ENCODE measurements at places on chromosomes 1 and 21. TPM values are rescaled to one million over a fixed set of nuclear protein-coding genes. Genes with fewer than 3 reads are reported as not detected.

Gene NR0B2
- total RNA-seq, result not detected

Gene AQP10
- total RNA-seq, result not detected

Gene TMOD4
- total RNA-seq, result 2.7 TPM

DNA sequence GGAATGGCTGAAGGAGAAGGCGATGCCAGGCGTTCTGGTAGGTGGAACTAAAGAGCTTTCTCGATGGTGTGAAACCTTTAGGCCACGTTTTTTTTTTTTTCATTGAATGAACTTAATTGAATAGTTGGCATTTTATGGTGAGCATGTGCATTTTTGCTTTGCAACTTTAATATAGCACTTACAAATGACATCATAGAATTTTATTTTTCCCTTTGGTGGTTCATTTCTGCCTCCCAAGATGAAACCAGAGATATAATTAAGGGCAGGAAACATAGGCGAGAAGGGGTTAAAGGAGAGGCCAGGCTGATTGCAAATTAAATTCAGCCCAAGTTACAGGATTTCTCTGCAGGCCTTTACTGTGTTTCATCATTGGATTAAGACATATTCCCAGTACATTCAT, 85.5 kb upstream of the L1TD1 start:
- no peak for DNase-seq

GRCh38 chr1:29384496-29385015, 148.2 kb downstream of the PTPRU start:
- DNase-seq, result no peak

DNA sequence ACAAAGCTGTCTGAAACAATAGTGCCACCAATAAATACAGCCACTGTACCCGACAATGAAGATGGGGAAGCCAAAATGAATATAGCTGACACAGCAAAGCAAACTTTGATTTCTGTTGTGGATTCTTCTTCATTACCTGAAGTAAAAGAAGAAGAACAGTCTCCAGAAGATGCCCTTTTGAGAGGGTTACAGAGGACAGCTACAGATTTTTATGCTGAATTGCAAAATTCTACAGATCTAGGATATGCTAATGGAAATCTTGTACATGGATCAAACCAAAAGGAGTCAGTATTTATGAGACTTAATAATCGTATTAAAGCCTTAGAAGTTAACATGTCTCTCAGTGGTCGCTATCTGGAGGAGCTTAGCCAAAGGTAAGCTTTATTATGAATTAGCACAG, 56.6 kb downstream of the SUCO start:
- no peak for DNase-seq

DNA sequence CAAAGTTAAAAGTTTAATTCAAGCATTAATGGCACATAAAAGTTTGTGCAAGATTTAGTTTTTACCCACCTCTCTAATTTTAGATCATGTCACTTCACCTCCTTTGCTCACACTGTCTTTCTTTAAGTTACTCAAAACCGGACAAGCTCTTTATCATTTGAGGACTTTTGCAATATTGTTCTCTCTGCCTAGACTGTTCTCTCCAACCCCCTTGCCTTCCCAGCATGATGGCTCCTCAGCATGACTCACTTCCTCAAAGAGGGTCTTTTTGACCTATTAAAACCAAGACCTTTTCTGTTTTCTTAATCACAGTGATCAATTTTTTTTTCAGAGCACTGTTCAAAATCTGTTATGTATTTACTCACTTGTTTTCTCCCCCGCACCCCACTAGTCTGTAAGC, 61.3 kb downstream of the XKR8 start:
- DNase-seq, result no peak

- DNase-seq, result no peak
Observed at GRCh38 chr1:232986527-232986922, 36.1 kb downstream of the NTPCR start.

GRCh38 chr1:225919906-225920305, 4.1 kb downstream of the PYCR2 start:
- peak; percentile 72 for DNase-seq

DNA sequence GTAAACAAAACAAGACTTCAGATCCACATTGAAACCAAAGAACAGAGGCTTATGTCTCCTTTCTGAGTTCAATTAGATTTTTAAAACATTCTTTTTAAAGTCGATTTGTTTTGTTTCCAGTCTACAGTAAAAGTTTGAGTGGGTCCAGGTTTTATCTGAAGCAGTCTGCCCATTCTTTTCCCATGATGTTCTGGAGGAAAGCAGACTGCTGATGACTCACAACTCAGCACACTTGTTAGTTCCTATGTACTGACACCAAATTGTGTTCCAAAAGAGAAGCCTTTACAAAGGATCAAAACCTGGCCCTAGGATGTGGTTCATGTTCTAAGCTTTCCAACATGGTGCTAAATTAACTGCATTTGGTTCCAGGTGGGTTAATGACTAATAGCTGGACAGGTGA, 11.4 kb upstream of the CCN1 start:
- DNase-seq, result no peak

- DNase-seq, result no peak
Observed at GRCh38 chr1:178076607-178077006, 17.3 kb upstream of the RASAL2 start.

- DNase-seq, result no peak
Observed at GRCh38 chr1:73998348-73998959, 199.5 kb downstream of the LRRIQ3 start.

DNA sequence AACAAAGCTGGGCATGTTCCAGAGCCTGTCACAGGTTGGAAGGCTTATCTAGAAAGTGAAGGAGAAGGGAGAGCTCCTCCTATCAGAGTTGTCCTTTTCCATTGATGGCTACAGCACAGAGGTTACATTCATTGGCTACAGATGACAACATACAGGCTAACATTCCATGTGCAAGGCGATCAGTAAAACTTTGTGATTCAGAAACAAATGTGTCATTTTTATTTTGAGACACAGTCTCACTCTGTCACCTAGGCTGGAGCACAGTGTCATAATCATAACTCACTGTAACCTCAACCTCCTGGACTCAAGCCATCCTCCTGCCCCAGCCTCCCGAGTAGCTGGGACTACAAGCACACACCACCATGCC, 32.6 kb downstream of the TRIM67 start:
- no peak for DNase-seq

GRCh38 chr1:198754670-198755069, 115.8 kb downstream of the PTPRC start:
- no peak for DNase-seq
